Activated CD4-positive, alpha-beta T cell treated with anti-CD3 and anti-CD28 coated beads, Interleukin-2, amount 10 ng/mL, durations not matched to agents 24 days and 14 days (primary cell): ENCODE measurements at places on chromosomes 4 and X. TPM values are rescaled to one million over a fixed set of nuclear protein-coding genes. Genes with fewer than 3 reads are reported as not detected.

Gene GLUD2
- total RNA-seq, result 0.68 and 0.95 TPM in 2 replicates

Gene DCTD
- 125 and 129 TPM in 2 replicates for total RNA-seq

Gene XAGE2
- total RNA-seq, result not detected in 2 replicates

Gene SGCB
- 12.2 and 14.6 TPM in 2 replicates for total RNA-seq

Gene IRAK1
- total RNA-seq, result 177 and 192 TPM in 2 replicates

Gene SYTL4
- not detected in 2 replicates for total RNA-seq

Gene TEX13B
- not detected in 2 replicates for total RNA-seq

Gene LONRF3
- total RNA-seq, result 0.66 and 0.75 TPM in 2 replicates

Gene EVC2
- total RNA-seq, result 0.31 and 0.40 TPM in 2 replicates

- no peak overlapping the region for H3K4me3 ChIP-seq
- no peaks in the 10 kb centered on the region for H3K4me1 ChIP-seq
- H3K36me3 ChIP-seq, result no peaks in the 10 kb centered on the region
- H3K27me3 ChIP-seq, result peaks cover 3% of the 10 kb centered on the region
- no peak overlapping the region for H3K27ac ChIP-seq
Observed at GRCh38 chrX:15576019-15576418, 24.7 kb downstream of the ACE2 start.

GRCh38 chrX:387729-388128, 1.0 kb upstream of the PPP2R3B start:
- H3K4me3 ChIP-seq, result peak overlapping the region; percentile 83
- DNase-seq, result peak; percentile 68
- peaks cover 7% of the 10 kb centered on the region for H3K4me1 ChIP-seq
- H3K27ac ChIP-seq, result peak overlapping the region; percentile 95
- peaks cover 4% of the 10 kb centered on the region for H3K27me3 ChIP-seq

DNA sequence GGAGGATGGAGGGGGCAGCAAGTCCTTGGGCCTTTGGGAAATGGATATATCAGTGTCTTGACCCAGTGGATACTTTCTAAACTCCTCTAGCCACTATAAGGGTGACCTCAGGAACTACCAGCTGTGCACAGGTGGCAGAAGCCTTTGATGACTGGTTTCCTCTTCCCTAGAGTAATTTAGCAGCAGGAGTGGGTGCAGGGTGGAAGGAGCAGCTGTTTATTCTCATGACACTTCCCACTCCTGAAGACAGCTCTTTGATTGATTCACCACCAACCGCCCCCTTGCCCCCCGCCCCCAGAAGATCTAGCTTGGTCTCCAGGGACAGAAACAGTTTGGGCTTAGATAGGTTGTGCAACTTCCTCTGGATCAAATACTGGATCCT, 63.0 kb downstream of the GPC3 start:
- DNase-seq, result no peak
- peak overlapping the region; percentile 76 for H3K27ac ChIP-seq
- peaks cover 17% of the 10 kb centered on the region for H3K4me1 ChIP-seq
- peak overlapping the region; percentile 77 for H3K4me3 ChIP-seq

- no peak for DNase-seq
- peak overlapping the region; percentile 32 for H3K27ac ChIP-seq
- H3K4me1 ChIP-seq, result peaks cover 13% of the 10 kb centered on the region
- H3K36me3 ChIP-seq, result peaks cover 22% of the 10 kb centered on the region
- H3K27me3 ChIP-seq, result no peaks in the 10 kb centered on the region
- H3K4me3 ChIP-seq, result no peak overlapping the region
Observed at GRCh38 chr4:163148466-163149336, 18.0 kb downstream of the NAF1 start.

GRCh38 chr4:36921476-36922216, 322.9 kb upstream of the NWD2 start:
- H3K36me3 ChIP-seq, result no peaks in the 10 kb centered on the region
- no peak overlapping the region for H3K4me3 ChIP-seq

GRCh38 chr4:79185526-79186045, 140.3 kb downstream of the NAA11 start:
- no peak overlapping the region for H3K27ac ChIP-seq
- no peaks in the 10 kb centered on the region for H3K4me1 ChIP-seq

DNA sequence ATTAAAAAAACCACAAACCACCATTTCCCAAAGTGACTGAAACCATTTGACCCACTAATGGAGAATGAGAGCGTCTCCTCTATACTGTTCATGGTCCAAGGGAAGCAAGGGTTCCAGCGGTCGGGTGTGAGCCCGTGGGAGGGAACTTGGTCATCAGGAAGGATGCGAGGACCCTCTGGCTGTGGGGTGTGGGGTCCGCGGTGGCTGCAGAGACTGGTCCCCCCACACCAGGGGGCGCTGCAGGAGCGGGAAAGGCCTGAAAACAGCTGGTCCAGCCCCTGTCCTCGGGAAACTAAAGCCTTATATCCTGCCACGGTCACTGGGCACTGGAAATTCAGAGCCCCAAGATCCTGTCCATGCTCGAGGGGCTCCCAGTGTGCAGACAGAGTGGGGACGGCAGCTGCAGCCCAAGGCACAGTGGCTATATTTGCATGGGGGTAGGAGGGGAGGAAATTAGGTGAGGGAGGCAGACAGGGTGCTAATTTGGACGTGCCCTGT, 4.3 kb downstream of the BLOC1S4 start:
- H3K4me3 ChIP-seq, result no peak overlapping the region
- peaks cover 15% of the 10 kb centered on the region for H3K36me3 ChIP-seq
- peaks cover 3% of the 10 kb centered on the region for H3K27me3 ChIP-seq

DNA sequence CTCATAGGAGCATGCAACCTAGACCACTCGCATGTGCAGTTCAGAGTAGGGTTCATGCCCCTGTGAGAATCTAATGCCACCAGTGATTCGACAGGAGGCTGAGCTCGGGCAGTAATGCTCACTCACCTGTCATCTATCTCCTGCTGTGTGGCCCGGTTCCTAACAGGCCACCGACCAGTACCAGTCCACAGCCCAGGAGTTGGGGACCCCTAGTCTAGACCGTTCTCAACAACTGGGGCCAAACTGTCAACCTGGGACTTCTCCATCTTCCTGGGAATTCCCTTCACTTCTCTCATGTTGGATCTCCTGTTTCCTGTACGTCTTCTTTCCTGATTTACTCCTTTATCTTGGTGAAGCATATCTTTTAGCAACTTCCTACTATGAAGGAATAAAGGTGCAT, 79.4 kb upstream of the HELT start:
- no peak overlapping the region for H3K27ac ChIP-seq
- H3K36me3 ChIP-seq, result no peaks in the 10 kb centered on the region
- peaks cover 8% of the 10 kb centered on the region for H3K27me3 ChIP-seq
- peaks cover 7% of the 10 kb centered on the region for H3K4me1 ChIP-seq

GRCh38 chr4:24624381-24624780, 40.0 kb upstream of the DHX15 start:
- no peak overlapping the region for H3K27ac ChIP-seq
- H3K4me1 ChIP-seq, result no peaks in the 10 kb centered on the region
- H3K36me3 ChIP-seq, result no peaks in the 10 kb centered on the region
- no peak for DNase-seq
- H3K27me3 ChIP-seq, result peaks cover 20% of the 10 kb centered on the region

DNA sequence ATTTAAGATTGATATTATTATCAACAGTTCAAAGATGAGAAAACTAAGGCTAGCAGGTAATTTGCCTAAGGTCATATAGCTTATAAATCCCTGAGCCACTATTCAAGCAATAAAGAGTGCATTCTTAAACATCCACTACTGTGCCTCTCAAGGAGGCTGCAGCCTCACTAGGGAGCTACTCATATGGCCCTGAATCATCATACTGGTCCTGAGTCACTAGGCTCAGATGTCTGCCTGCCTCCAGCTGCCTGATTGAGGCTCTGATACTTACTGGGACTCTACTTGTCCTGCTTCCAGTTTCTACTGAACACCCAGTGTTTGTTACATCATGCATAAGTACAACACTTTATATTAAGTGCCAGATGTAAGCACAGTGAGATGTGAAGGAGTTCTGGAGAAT, 110.7 kb downstream of the AASDH start:
- H3K27ac ChIP-seq, result no peak overlapping the region
- H3K4me3 ChIP-seq, result no peak overlapping the region
- H3K4me1 ChIP-seq, result no peaks in the 10 kb centered on the region
- no peak for DNase-seq

DNA sequence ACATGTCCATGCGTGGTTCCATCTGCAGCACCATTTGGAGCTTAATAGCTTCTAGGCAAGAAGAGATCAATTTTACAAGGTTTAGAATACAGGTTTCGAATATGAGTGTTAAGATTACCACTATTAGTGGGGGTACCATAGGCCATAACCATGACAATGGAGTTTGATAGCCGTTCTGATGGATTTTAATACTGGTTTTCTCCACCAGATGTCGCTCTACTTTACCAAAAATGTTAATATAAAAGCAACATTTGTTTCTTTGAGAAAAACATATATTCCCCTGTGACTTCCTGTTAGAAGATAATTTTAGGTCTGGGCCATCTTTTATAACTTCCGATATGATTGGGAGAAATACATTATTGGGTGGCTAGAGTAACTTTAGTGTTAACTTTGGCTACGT, 499.7 kb upstream of the POU3F4 start:
- DNase-seq, result no peak
- no peak overlapping the region for H3K27ac ChIP-seq
- no peaks in the 10 kb centered on the region for H3K4me1 ChIP-seq
- H3K27me3 ChIP-seq, result no peaks in the 10 kb centered on the region
- H3K36me3 ChIP-seq, result no peaks in the 10 kb centered on the region

DNA sequence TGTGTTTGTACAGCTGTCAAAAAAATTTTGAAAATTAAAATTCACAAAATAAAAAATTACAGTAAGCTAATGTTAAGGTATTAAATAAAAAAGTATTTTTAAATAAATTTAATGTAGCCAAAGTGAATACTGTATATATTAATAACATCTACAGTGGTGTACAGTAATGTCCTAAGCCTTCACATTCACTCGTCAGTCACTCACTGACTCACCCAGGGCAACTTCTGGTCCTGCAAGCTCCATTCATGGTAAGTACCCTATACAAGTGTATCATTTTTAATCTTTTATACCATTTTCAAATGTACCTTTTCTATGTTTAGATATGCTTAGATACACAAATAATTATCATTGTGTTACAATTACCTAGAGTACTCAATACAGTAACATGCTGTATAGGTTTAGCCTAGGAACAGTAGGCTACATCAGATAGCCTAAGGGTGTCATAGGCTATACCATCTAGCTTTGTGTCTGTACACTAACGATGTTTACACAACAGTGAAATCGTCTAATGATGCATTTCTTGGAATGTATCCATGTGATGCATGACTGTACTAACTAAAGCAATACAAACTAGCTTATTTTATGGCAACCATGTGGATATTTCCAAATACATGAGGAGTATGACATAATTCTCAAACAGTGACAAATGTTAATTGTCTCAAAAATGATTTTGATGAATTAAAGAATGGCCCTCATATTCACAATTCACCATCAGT, 13.7 kb downstream of the DDX60 start:
- no peak overlapping the region for H3K27ac ChIP-seq
- peaks cover 33% of the 10 kb centered on the region for H3K4me1 ChIP-seq
- H3K36me3 ChIP-seq, result peaks cover 61% of the 10 kb centered on the region
- H3K27me3 ChIP-seq, result no peaks in the 10 kb centered on the region

- no peak overlapping the region for H3K4me3 ChIP-seq
- H3K27me3 ChIP-seq, result no peaks in the 10 kb centered on the region
- H3K4me1 ChIP-seq, result no peaks in the 10 kb centered on the region
- H3K36me3 ChIP-seq, result peaks cover 10% of the 10 kb centered on the region
- no peak for DNase-seq
Observed at GRCh38 chrX:24842486-24842885, 148.8 kb downstream of the POLA1 start.

GRCh38 chrX:29890004-29890403, 325.4 kb upstream of the MAGEB2 start:
- no peak for DNase-seq
- no peaks in the 10 kb centered on the region for H3K27me3 ChIP-seq
- H3K4me3 ChIP-seq, result no peak overlapping the region
- H3K27ac ChIP-seq, result no peak overlapping the region
- H3K36me3 ChIP-seq, result no peaks in the 10 kb centered on the region
- H3K4me1 ChIP-seq, result no peaks in the 10 kb centered on the region

GRCh38 chr4:107008115-107008514, 28.0 kb downstream of the DKK2 start:
- H3K36me3 ChIP-seq, result no peaks in the 10 kb centered on the region
- no peaks in the 10 kb centered on the region for H3K4me1 ChIP-seq
- no peak overlapping the region for H3K27ac ChIP-seq
- H3K4me3 ChIP-seq, result no peak overlapping the region
- no peak for DNase-seq

DNA sequence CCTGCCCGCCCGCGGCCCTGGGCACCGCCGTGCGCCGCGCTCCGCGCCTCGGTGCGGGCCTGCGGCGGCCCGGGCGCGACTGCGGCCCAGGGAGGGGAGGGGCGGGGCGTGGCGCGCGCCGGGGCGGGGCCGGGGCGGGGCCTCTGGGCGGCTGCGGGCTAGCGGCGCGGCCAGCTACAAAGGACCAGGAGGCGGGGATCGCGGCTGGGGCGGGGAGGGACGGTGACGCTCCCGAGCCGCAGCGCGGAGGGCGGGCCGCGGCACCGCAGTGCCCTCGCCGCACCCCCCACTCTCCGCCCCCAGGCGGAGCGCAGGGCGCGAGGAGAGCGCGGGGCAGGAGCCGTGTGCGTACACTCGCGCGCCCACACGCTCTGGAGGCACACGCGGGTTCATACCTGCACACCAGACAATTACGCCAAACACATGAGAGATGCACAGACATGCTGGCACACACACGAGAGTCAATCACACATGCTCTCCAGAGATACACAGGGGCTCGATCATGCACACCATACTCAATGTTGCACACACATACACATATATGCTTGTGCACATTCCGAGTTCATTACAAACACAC, at the start of gene CRMP1:
Gene CRMP1 (minus strand): TSS at position 83 of the 577 bp plus-strand sequence. CDS start 117 bp downstream, outside the sequence.
- no peaks in the 10 kb centered on the region for H3K4me1 ChIP-seq
- peaks cover 50% of the 10 kb centered on the region for H3K27me3 ChIP-seq
- H3K27ac ChIP-seq, result no peak within 1 kb of the TSS
- peaks cover 2% of the 10 kb centered on the region for H3K36me3 ChIP-seq

GRCh38 chr4:111510535-111510934, 634.7 kb upstream of the FAM241A start:
- H3K4me3 ChIP-seq, result no peak overlapping the region
- DNase-seq, result no peak
- no peaks in the 10 kb centered on the region for H3K4me1 ChIP-seq
- no peak overlapping the region for H3K27ac ChIP-seq
- H3K36me3 ChIP-seq, result no peaks in the 10 kb centered on the region

- DNase-seq, result no peak
- peaks cover 4% of the 10 kb centered on the region for H3K4me1 ChIP-seq
- peaks cover 3% of the 10 kb centered on the region for H3K27me3 ChIP-seq
- H3K36me3 ChIP-seq, result no peaks in the 10 kb centered on the region
- no peak overlapping the region for H3K4me3 ChIP-seq
Observed at GRCh38 chrX:149069899-149070298, 435.2 kb downstream of the IDS start.

- no peak for DNase-seq
- H3K36me3 ChIP-seq, result no peaks in the 10 kb centered on the region
- no peaks in the 10 kb centered on the region for H3K4me1 ChIP-seq
- H3K27me3 ChIP-seq, result no peaks in the 10 kb centered on the region
Observed at GRCh38 chr4:32031026-32031425, 1310.9 kb downstream of the PCDH7 start.

- H3K4me1 ChIP-seq, result no peaks in the 10 kb centered on the region
- no peak overlapping the region for H3K4me3 ChIP-seq
- no peak overlapping the region for H3K27ac ChIP-seq
- peaks cover 4% of the 10 kb centered on the region for H3K27me3 ChIP-seq
Observed at GRCh38 chrX:133697656-133698055, 282.4 kb upstream of the GPC4 start.
